ENCODE measurements at places on chromosomes 12 and 14. TPM values are rescaled to one million over a fixed set of nuclear protein-coding genes. Genes with fewer than 3 reads are reported as not detected.

Gene HOXC12
- total RNA-seq, result 0.33 TPM

Gene CLEC2A
- total RNA-seq, result not detected

GRCh38 chr12:117714203-117714602 is 254.6 kb downstream of the KSR2 start:
- H3K27me3 ChIP-seq, result no peaks in the 10 kb centered on the region
- no peak overlapping the region for H3K27ac ChIP-seq

DNA sequence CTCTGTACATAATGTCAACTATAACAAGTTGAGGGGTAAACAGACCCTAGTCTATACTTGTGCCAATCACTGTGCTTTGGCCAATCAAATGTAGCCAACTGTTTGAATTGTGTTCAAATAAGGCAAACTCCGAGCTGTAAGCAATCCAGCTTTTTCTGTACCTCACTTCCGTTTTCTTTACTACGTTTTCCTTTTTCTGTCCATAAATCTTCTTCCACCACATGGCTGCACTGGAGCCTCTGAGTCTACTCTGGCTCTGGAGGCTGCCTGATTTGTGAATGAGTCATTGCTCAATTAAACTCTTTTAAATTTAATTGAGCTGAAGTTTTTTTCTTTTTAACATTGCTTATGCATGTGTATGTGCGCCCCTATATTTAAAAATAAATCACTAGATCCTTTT is 29.7 kb downstream of the CLEC1A start:
- no peak for DNase-seq
- H3K27me3 ChIP-seq, result peaks cover 12% of the 10 kb centered on the region
- no peak overlapping the region for H3K4me3 ChIP-seq
- no peaks in the 10 kb centered on the region for H3K36me3 ChIP-seq
- H3K27ac ChIP-seq, result no peak overlapping the region

GRCh38 chr12:128820723-128821432 is 2.9 kb downstream of the SLC15A4 start:
- H3K4me3 ChIP-seq, result no peak overlapping the region
- peaks cover 12% of the 10 kb centered on the region for H3K4me1 ChIP-seq
- peaks cover 10% of the 10 kb centered on the region for H3K36me3 ChIP-seq
- H3K27ac ChIP-seq, result no peak overlapping the region
- H3K27me3 ChIP-seq, result no peaks in the 10 kb centered on the region

- H3K27me3 ChIP-seq, result no peaks in the 10 kb centered on the region
- H3K4me3 ChIP-seq, result no peak overlapping the region
- no peak for DNase-seq
- H3K36me3 ChIP-seq, result no peaks in the 10 kb centered on the region
- H3K4me1 ChIP-seq, result no peaks in the 10 kb centered on the region
Observed at GRCh38 chr14:27506272-27506671, 908.4 kb upstream of the NOVA1 start.

- DNase-seq, result no peak
- H3K4me3 ChIP-seq, result no peak overlapping the region
- H3K27me3 ChIP-seq, result no peaks in the 10 kb centered on the region
- H3K27ac ChIP-seq, result no peak overlapping the region
- peaks cover 11% of the 10 kb centered on the region for H3K4me1 ChIP-seq
Observed at GRCh38 chr12:100159391-100160104, 16.9 kb upstream of the BLTP3B start.

- no peaks in the 10 kb centered on the region for H3K27me3 ChIP-seq
- DNase-seq, result no peak
- no peaks in the 10 kb centered on the region for H3K36me3 ChIP-seq
- no peaks in the 10 kb centered on the region for H3K4me1 ChIP-seq
Observed at GRCh38 chr12:17577405-17577804, 512.6 kb downstream of the RERGL start.

DNA sequence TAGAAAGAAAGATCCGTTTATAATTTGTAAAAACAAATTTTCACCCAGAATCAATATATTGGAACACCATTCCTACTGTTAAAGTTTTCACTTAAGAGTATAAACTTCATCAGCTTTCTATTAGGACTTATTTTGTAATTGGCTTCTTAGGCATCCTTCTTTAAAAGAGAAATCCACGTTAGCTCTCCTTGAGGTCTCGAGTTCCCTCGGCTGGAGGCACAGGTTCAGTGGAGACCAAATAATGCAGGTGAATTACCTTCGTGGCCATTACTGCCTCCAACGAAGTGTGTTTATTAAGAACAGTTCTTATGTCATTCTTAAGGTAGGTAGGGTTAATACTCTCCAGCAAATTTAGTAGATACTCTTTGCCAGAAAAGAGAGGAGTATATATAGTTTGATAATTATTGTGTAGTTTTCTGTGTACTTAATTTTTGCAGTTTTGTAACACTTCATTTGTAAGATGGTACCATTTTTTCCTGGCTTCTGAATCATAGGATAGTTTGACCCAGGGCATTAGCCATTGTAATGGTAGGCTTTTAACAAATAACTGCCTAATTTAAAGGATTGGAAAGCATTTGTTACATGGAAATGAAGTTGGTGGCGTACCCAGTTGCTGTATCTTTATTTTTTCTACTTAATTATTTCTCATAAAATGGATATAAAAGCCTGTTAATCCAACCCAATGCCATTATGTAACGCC is 2.2 kb downstream of the CALM1 start:
- peaks cover 43% of the 10 kb centered on the region for H3K36me3 ChIP-seq
- H3K27ac ChIP-seq, result no peak overlapping the region
- H3K27me3 ChIP-seq, result no peaks in the 10 kb centered on the region
- H3K4me1 ChIP-seq, result peaks cover 23% of the 10 kb centered on the region
